ENCODE measurements at places on chromosomes 6 and 20.

- H3K27ac ChIP-seq: no peak overlapping the region
- no peaks in the 10 kb centered on the region for H3K4me1 ChIP-seq
- DNase-seq: no peak
- H3K27me3 ChIP-seq: peaks cover 58% of the 10 kb centered on the region
- H3K4me3 ChIP-seq: no peak overlapping the region
- H3K36me3 ChIP-seq: no peaks in the 10 kb centered on the region
Observed at GRCh38 chr20:21713470-21713869, 8.0 kb downstream of the PAX1 start.

DNA sequence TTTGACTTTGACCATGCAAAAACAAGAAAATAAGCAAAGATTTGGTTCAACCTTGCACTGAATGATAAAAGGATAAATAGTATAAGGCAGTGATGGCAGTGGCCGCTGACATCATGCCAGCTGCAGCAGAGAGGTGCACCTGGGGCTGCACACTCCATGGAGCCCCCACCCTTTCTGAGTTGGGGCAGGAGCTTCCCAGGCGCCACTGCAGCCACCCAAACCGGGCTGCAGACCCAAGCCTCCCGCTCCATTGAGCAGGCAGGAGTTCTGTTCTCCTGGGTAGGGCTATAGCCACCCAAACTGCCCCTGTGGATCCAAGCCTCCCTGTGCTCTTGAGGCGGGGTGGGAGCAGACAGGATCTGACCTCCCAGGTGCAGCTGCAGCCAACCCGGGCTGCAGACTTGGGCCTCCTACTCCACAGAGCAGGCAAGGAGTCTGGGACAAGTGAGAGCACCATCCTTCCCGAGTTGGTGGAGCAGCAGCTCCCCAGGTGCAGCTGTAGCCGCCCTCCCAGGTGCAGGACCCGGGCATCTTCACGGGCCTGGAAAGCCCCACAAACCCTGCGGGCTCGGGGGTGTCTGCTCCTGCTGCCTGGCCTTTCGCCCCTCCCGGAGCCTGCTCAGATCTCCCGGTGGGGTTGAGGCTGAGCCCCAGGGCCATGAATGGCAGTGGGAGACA lies 537.9 kb downstream of the TENT5A start:
- H3K36me3 ChIP-seq: no peaks in the 10 kb centered on the region
- no peak for DNase-seq
- no peaks in the 10 kb centered on the region for H3K4me1 ChIP-seq
- H3K27me3 ChIP-seq: no peaks in the 10 kb centered on the region
- H3K27ac ChIP-seq: no peak overlapping the region
- no peak overlapping the region for H3K4me3 ChIP-seq

- no peak for DNase-seq
- H3K4me1 ChIP-seq: no peaks in the 10 kb centered on the region
- H3K27me3 ChIP-seq: no peaks in the 10 kb centered on the region
- no peaks in the 10 kb centered on the region for H3K36me3 ChIP-seq
- no peak overlapping the region for H3K27ac ChIP-seq
Observed at GRCh38 chr6:169171951-169172350, 81.7 kb downstream of the THBS2 start.

- H3K27me3 ChIP-seq: peaks cover 39% of the 10 kb centered on the region
- H3K36me3 ChIP-seq: no peaks in the 10 kb centered on the region
- no peak for DNase-seq
- H3K27ac ChIP-seq: no peak overlapping the region
- H3K4me1 ChIP-seq: peaks cover 6% of the 10 kb centered on the region
Observed at GRCh38 chr20:1001116-1001515, 995 bp downstream of the RSPO4 start.

DNA sequence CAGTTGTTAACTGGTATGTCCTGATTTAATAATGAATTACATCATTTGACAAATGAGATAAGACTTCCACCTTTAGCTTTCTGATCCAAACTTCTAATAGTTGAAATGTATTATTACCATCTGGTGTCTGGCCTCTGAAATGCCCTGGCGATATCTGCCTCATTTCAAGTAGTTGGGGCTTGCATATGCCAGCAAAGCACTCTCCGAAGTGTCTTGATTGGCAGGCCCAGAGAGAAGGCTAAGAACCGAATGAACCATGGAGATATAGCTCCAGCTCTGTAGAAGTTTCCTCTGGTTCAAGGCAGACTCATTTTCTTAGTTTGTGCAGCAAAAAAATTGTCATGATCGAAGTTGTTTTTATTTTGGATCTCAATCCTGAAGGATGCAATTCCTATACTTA lies 13.4 kb upstream of the HIVEP2 start:
- no peak for DNase-seq
- peaks cover 18% of the 10 kb centered on the region for H3K4me1 ChIP-seq
- H3K4me3 ChIP-seq: no peak overlapping the region
- H3K27me3 ChIP-seq: no peaks in the 10 kb centered on the region
- no peak overlapping the region for H3K27ac ChIP-seq

DNA sequence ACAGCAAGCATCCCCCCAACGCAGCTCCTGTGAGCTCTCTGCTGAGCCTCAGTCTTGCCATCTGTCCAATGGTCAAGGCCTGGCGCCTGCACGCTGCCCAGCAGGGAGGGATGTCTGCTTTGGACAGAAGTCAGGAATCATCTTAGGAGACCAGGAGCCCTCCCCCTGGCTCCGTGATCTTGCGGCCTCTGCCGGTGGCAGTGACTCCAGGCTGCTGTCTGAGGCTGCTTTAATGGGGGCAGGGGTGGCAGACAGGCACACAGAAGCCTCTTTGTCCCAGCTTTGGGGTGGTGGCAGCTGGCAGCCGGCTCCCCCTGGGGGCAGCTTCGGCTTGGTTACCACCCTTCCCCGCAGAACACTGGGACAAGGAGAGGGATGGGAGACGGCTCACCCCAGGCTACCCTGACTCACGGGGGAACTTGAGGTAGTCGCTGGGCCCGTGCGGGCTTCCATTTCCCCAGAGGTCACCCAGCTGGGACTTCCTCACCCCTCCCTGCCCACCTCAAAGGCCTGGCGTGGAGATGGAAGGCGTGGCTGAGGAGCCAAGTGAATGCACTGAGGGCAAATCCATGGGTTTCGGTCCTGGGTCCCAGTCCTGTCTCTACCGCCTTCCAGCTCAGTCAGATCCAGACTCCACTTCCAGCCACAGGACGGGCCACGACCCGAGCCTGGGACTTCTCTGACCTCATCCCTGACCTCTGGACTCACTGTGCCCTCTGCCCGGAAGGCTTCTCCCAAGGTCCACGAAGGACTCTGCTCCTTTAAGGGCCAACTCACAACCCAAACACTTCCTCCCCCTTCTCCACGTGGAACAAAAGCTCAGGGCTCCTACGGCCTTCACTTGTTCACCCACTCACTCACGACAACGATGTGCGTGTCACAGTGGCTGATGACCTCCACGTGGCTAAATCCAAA lies 14.8 kb downstream of the PEDS1 start:
- H3K27me3 ChIP-seq: no peaks in the 10 kb centered on the region
- H3K4me3 ChIP-seq: no peak overlapping the region
- H3K36me3 ChIP-seq: peaks cover 62% of the 10 kb centered on the region
- DNase-seq: no peak

- DNase-seq: no peak
- no peak overlapping the region for H3K4me3 ChIP-seq
- H3K36me3 ChIP-seq: no peaks in the 10 kb centered on the region
- no peak overlapping the region for H3K27ac ChIP-seq
Observed at GRCh38 chr20:59573837-59574236, 30.5 kb upstream of the PHACTR3 start.

GRCh38 chr6:112743323-112743722 lies 396.2 kb downstream of the RFPL4B start:
- no peaks in the 10 kb centered on the region for H3K36me3 ChIP-seq
- no peak for DNase-seq
- no peaks in the 10 kb centered on the region for H3K4me1 ChIP-seq
- H3K27ac ChIP-seq: no peak overlapping the region
- no peaks in the 10 kb centered on the region for H3K27me3 ChIP-seq

GRCh38 chr6:154390034-154390433 lies 33.4 kb upstream of the IPCEF1 start:
- no peak overlapping the region for H3K4me3 ChIP-seq
- no peak for DNase-seq
- H3K36me3 ChIP-seq: no peaks in the 10 kb centered on the region

- no peaks in the 10 kb centered on the region for H3K36me3 ChIP-seq
- H3K27ac ChIP-seq: no peak overlapping the region
- DNase-seq: no peak
- no peaks in the 10 kb centered on the region for H3K27me3 ChIP-seq
- no peaks in the 10 kb centered on the region for H3K4me1 ChIP-seq
Observed at GRCh38 chr6:118980063-118980462, 45.1 kb upstream of the MCM9 start.

DNA sequence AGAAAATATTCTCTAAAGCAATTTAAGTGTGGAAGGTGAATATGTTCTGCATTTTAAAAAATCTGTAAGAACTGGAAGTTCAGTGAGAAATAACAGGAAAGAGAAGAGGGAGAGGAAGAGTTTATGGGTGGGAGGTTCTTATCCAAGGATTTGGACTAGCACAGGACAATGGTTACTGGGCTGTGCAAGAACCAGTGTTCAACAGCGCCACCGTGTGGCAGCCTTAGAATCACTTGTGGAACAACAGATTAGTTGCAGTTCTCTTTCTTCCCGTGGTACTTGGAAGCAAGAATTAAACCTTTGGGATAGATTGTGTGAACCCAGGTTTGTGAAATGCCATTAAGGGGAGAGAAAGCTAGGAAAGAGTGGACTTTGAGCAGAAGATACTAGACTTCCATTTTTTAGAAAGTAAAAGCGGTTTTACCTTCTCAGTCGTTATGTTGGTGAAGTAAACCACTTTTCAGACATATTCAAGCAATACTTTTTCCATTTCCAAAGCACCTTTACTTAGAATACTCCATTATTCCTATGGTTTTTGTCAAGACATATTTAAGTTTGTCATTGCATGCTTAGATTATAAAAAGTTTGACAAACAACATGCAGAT lies 436.7 kb downstream of the RNF144B start:
- no peak overlapping the region for H3K4me3 ChIP-seq
- H3K36me3 ChIP-seq: no peaks in the 10 kb centered on the region
- H3K4me1 ChIP-seq: no peaks in the 10 kb centered on the region
- DNase-seq: no peak
- no peaks in the 10 kb centered on the region for H3K27me3 ChIP-seq

DNA sequence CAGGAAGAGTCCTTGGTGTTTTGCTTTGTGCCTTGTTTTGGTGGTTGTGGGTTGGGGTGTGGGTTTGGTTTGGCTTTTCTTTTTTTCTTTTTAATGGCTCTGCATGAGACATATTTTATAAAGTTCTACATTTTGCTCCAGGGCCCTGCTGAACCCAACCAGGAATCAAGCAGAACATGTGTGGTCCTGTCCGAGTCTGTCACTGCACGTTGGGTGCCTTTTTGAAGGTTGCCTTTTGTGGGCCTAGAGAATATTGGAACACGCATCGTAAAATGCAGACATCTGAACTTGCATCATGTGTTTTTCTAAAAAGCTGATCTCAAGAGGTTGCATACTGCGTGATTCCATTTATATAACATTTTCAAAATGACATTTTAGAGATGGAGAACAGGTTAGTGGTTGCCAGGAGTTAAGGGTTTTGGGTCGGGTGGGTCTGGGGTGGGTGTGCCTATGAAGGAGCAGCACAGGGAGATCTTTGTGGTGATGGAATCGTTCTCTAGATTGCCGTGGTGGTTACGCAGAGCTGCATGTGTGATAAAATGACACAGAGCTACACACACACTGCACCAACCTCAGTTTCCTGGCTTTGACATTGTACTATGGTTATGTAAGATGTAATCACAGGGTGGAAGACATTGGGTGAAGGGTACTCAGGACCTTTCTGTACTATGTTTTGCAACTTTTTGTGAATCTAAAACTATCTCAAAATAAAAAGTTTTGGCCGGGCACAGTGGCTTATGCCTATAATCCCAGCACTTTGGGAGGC lies 80.2 kb downstream of the EYA2 start:
- no peaks in the 10 kb centered on the region for H3K36me3 ChIP-seq
- peaks cover 31% of the 10 kb centered on the region for H3K27me3 ChIP-seq
- H3K4me1 ChIP-seq: no peaks in the 10 kb centered on the region
- no peak overlapping the region for H3K27ac ChIP-seq

GRCh38 chr6:157754351-157754750 lies 68.7 kb upstream of the SNX9 start:
- H3K4me3 ChIP-seq: no peak overlapping the region
- H3K4me1 ChIP-seq: peaks cover 64% of the 10 kb centered on the region
- DNase-seq: no peak

- H3K27ac ChIP-seq: no peak overlapping the region
- DNase-seq: no peak
- H3K4me3 ChIP-seq: no peak overlapping the region
- no peaks in the 10 kb centered on the region for H3K4me1 ChIP-seq
Observed at GRCh38 chr20:34190262-34190661, 51.0 kb upstream of the ASIP start.

DNA sequence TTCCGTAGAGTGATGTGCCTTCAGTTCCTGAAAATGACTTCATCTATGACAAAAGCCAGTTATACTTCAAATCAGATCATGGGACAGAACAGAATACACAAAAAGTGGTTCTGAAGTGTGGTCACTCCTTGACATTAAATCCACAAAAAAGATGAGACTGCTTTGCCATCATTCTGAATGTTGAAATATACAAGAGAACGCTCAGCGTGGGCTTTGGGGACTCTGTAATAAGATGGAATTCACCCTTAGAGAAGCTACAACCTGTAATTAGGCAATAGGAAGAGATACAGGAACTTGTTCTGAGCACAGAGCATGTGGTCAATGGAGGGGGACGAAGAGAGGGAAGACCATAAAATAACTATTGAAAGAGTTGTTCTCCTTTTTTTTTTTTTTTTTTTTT lies 184.3 kb downstream of the CARMIL1 start:
- H3K4me1 ChIP-seq: peaks cover 4% of the 10 kb centered on the region
- no peak for DNase-seq
- no peak overlapping the region for H3K4me3 ChIP-seq
- H3K27ac ChIP-seq: no peak overlapping the region
- peaks cover 2% of the 10 kb centered on the region for H3K36me3 ChIP-seq

DNA sequence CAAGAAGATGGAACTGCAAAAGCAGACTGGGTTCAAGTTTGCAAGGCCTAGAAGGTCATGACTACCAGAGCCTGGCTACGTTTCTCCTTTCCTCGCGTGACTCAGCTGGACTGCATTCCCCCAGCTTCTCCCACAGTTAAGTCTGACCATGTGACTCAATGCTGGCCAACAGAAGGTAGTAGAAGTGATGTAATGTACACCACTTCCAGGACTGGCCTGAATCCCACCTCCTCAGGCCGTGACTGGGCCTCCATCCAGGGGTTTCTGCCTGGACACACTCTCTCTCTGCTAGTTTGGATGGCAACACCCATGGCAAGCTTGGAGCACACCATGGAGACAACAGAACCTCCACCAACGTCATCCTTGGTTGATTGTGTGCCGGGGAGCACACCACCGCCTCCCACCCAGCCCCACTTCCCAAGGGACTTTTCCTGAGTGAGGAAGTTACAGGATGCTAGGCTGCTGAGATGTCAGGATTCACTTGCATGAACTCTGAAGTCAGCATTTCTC lies 112.0 kb upstream of the CDYL start:
- H3K27me3 ChIP-seq: peaks cover 7% of the 10 kb centered on the region
- no peak overlapping the region for H3K27ac ChIP-seq
- H3K4me3 ChIP-seq: no peak overlapping the region
- H3K4me1 ChIP-seq: no peaks in the 10 kb centered on the region
- DNase-seq: no peak

All from activated B cell treated with CpG ODN at 0.5 μM for 24 hours (primary cell).